ENCODE measurements at places on chromosomes 6 and 20.

DNA sequence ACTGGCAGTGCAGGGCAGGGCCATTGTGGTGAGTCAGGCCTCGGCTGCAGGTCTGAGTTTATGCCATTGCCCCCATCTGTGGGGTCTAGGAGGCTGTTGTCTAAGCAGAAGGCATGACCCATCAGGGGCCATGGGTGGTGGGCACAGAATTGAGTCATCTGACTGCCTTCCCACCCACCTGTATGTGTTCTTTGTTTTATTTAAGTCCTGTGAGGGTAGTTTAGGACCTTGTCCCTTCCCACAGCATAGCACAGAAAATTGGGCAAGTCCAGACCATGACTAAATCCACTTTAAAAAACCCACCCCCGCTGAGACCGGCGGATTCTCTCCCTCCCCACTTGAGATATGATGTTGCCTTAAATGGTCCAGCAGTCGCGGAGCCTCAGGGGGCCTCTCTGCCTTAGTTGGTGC is 40.3 kb downstream of the ERMARD start:
- DNase-seq, result no peak

- DNase-seq, result no peak
These were observed 55.3 kb upstream of the SOX4 start for GRCh38 chr6:21538186-21538798.

- DNase-seq, result no peak
These were observed 92.6 kb downstream of the ERMARD start for GRCh38 chr6:169843991-169844390.

DNA sequence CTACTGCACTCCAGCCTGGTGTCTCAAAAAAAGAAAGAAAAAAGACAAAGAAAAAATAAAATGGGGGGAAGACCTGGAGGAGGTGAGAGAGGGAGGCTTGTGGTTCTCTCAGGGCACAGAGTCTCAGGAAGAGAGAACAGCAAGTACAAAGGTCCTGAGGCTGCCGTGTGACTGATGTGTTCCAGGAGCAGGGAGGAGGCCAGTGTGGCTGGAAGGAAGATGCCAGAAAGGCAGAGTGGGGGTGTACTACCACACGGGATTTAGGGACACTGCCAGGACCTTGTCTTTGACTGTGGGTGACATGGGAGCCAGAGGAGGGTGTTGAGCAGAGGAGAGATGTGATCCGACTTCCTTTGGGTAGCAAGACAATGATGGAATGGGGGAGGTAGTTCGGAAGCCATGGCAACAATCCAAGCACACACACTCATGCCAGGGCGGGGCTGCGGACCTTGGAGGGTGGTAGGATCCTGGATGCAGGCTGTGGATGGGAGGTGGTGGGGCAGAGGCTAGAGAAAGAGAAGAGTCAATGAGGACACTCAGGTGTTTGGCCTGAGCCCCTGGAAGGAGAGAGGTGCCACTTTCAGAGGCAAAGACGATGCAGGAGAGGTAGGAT is 136.4 kb upstream of the PTPN1 start:
- DNase-seq, result no peak

DNA sequence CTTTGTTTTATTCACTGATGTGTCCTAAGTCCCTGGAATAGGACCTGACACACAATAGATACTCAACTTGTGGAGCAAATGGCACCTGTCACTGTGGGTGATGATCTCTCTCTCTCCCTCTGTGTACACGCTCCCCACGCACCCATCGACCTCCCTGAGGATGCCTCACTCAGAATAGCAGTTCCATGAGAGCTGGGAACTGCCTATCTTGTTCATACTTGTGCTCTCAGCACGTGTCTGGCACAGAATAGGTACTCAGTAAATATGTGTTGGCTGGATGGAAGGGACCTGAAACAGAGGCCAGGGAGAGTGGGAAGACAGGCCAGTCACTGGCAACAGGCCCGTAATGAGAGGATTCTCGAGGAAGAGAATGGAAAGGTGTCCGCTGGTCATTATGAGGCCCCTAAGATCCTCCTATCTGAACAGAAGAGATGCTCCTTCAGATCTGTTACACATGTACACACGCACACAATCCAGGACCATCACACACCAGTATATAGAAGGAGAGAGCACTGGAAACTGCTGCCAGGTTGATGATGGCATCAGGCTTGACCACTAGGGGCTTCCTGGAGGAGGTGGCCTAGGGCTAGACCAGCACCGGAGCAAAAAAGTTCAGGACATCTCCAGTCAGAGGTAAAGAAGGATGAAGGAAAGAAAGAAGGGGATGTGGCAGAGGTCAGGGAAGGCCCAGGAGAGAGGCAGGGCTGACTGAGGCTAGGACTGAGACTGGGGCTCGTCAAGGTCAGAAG is 30.9 kb downstream of the VEGFA start:
- no peak for DNase-seq

DNA sequence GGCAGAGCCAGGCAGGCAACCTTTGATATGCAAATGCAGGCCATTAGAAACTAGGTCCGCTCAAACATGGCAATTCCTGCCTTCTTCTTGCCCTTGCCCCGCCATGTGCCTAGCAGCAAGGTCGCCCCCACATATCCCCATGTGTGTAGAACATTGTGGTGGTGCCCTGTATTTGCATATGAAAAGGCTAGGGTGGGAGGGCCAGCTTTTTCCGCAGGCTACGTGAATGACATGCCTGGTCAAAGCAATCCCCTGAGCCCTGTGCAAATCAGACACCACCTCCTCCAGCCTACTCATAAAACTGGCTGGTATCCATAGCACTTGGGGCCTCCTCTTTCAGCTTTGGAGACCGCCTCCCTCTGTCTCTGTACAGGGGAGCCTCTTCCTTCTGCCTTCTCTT is 31.6 kb downstream of the GSTA2 start:
- no peak for DNase-seq

DNA sequence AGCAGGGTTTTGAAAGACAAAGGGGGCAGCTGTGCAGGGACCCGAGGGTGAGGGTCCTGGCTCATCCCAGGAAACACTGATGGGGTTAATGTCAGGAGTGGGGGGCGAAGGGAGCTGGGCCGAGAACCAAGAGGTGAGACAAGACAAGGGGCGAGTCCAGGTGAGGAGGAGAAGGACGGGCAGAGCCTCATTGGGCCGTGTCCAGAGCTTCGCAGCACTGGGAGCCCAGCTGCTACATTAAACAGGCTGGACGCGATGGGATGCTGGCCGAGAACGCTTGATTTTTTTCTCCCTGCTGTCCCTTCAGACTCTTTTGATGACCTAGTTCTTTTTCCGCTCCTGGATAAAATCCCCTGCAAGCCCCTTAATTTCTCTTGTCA is 172.8 kb upstream of the SNX9 start:
- no peak for DNase-seq

Measured in esophagus squamous epithelium (tissue), 5 donors.